Chondrocyte (in vitro differentiated cells): ENCODE measurements at places on chromosomes 3 and 15. TPM values are rescaled to one million over a fixed set of nuclear protein-coding genes. Genes with fewer than 3 reads are reported as not detected.

Gene ZIC1
- 8.8 to 57.3 TPM (median 12.8 TPM) in 3 replicates for total RNA-seq

Gene B3GNT5
- total RNA-seq, result 12.3 to 21.2 TPM (median 19.9 TPM) in 3 replicates

Gene WWTR1
- total RNA-seq, result 107 to 121 TPM (median 111 TPM) in 3 replicates

Gene PCOLCE2
- total RNA-seq, result 2.6 to 9.3 TPM (median 2.7 TPM) in 3 replicates

Gene SCAMP2
- 67.4 to 75.5 TPM (median 67.9 TPM) in 3 replicates for total RNA-seq

Gene SLC2A2
- total RNA-seq, result not detected in 3 replicates

Gene CMTM7
- 8.8 to 10.6 TPM (median 9.3 TPM) in 3 replicates for total RNA-seq

Gene LTF
- total RNA-seq, result not detected in 3 replicates

Gene CAMK2N2
- 3.2 to 5.3 TPM (median 3.9 TPM) in 3 replicates for total RNA-seq

Gene APBA2
- 26.4 to 30.4 TPM (median 28.7 TPM) in 3 replicates for total RNA-seq

Gene ANKUB1
- not detected in 3 replicates for total RNA-seq

Gene WDR93
- not detected in 3 replicates for total RNA-seq

Gene TNNC1
- total RNA-seq, result 3.3 to 13.7 TPM (median 12.7 TPM) in 3 replicates

Gene P2RY1
- 0.05 to 0.10 TPM in 2 of 3 replicates, not detected in the other for total RNA-seq

Gene NANOGP8
- not detected in 3 replicates for total RNA-seq

Gene C15orf62
- total RNA-seq, result 0.12 TPM in 1 of 3 replicates, not detected in the others

Gene DUOXA1
- 0.47 to 0.82 TPM (median 0.64 TPM) in 3 replicates for total RNA-seq

Gene MFAP1
- 26.2 to 35.0 TPM (median 26.3 TPM) in 3 replicates for total RNA-seq

Gene ATP13A4
- total RNA-seq, result not detected in 3 replicates

Gene PML
- total RNA-seq, result 38.8 to 44.3 TPM (median 40.0 TPM) in 3 replicates

Gene MYL3
- 0.22 to 0.82 TPM in 2 of 3 replicates, not detected in the other for total RNA-seq

Gene SNX33
- 21.6 to 31.2 TPM (median 30.2 TPM) in 3 replicates for total RNA-seq

Gene CAND2
- 11.3 to 15.7 TPM (median 12.0 TPM) in 3 replicates for total RNA-seq
